ENCODE measurements at places on chromosomes 7 and 10.

GRCh38 chr10:69281507-69282413, 3.5 kb downstream of the HK1 start:
- DNase-seq, result no peak

DNA sequence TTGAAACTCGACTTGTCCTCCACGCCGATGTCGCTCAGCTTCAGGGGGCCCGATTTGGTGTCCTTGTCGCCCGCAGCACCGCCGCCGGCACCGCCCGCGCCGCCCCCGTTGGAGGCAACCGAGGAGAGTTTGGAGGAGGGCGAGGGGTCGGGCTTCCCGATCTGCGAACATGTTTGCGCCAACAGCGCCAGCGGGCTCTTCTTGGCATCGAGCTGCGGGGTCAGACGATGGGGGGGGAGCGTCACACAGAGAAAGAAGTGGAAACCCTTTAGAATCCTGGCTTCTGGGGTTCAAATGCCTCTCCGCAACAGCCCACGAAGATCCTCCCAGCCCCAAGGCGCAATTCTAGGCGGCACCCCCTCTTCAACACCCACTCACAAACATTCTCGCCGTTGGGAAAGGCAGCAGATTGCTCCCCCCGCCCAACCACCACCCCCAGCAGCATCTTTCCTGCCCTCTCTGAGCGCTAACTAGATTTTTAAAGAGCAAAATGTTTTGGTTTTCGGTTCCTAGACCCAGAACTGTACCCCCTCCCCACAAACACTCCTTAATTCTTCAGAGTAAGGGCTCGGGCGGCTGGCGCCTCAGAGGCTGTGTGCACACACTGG, 1.3 kb downstream of the ZNF503 start:
- no peak for DNase-seq

- no peak for DNase-seq
Measured at GRCh38 chr7:75054744-75055143, 18.9 kb downstream of the RCC1L start.

DNA sequence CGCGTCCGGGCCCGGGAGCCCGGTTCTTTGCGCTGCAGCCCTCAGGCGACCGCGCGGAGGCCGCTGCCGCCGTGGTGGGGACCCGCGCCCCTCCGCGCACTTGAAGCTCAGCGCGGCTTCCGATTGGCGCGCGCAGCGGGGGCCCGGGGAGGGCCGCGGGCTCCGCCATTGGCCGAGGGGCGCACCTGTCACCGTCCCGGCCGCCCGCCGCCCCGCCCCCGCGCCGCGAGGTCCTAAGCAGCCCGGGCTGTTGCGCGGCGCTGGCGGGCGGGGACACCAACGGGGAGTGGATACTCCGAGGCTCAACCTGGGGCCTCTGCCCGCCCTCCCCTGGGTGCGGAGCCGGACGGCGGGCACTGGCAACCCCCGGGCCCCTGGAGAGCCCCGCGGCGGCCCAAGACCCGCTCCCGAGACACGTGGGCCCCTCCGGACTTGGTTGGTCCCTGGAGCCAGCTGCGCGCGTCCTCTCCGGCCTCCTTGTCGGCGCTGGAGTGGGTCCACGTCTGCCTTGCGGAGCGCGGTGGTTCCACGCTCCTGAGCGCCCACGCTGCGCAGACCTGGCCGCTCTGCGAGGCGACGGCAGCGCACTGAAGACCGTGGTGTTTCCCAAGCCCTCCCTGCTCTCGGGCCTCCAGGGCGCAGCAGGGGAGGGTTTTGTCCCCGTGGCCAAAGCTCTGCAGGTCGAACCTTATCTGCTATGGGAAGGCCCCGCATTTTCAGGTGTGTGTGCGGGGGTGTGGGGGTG, at the start of gene MNX1:
MNX1 (minus strand) TSS at position 76 of the 745 bp plus-strand sequence. CDS start 313 bp downstream, outside the sequence.
- DNase-seq, result no peak

GRCh38 chr7:2383543-2384274, 19.7 kb upstream of the CHST12 start:
- no peak for DNase-seq

DNA sequence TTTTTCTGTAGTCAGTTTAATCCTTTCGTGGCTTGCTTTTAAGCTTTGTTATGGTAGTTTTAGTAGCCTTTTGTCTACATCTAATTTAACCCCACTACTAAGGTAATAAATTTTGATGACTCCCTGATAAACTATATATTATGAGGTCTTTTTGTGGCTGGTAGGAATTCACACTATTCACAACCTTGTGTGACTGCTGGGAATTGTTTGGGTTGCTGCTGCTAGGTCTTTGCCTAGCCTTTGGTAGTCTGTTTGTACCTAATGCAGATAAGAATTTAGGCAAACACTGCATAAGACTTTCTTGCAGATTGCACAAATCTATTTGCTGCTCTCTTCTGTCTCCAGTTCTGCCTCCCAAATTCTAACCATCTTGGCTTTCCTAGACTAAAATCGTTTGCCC, 58.3 kb downstream of the SHOC2 start:
- no peak for DNase-seq

All from inflammatory macrophage (primary cell).